ENCODE measurements at places on chromosomes 3 and 15.

DNA sequence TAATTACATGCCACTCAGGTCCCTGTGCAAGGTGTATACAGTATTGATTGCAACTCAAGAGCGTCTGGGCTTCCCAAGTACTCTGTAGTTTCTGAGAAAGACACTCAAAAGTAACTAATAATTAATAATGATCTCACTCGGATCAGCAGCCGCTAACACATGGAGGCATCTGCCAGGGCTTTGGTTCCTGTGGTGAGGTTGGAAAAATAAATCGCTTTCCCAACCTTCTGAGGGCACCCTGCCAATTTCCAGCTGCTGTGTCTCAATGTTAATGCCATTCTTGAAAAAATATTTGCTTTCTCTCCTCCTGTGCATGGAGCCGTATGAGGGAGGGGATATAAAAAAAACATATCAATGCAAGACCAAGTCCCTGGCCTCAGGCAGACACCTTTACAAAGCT lies 116.5 kb upstream of the SLC2A2 start:
- DNase-seq: no peak

GRCh38 chr3:123155471-123156011 lies 46.2 kb upstream of the SEC22A start:
- DNase-seq: no peak

- DNase-seq: no peak
These were observed 31.4 kb upstream of the FAN1 start for GRCh38 chr15:30872341-30872748.

GRCh38 chr3:46898321-46899150 lies 21.0 kb downstream of the PTH1R start:
- DNase-seq: no peak

DNA sequence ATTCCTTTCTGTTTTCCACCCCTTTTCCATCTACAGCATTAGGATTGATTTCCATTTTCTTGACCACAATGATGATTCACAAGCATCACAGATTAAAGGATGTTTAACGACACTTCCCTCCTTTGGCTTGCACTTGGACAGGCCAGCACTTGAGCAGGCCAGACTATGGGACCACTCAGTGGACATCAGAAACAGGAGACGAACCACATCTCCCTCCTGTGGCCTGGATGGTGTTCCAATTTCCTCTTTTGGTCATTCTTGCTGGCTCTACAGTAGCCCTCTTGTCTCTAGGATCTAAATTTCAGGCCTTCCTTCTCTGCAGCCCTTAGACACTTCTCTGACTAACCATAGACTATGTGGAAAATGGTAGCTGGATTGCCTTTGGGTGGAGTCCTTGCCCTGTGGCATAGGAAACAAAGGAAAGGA lies 78.8 kb upstream of the BOC start:
- no peak for DNase-seq

GRCh38 chr3:9153904-9154619 lies 95.4 kb downstream of the SRGAP3 start:
- DNase-seq: no peak

GRCh38 chr3:179196700-179197099 lies 48.5 kb downstream of the PIK3CA start:
- no peak for DNase-seq

GRCh38 chr15:91294795-91295194 lies 194.7 kb downstream of the SV2B start:
- DNase-seq: no peak

DNA sequence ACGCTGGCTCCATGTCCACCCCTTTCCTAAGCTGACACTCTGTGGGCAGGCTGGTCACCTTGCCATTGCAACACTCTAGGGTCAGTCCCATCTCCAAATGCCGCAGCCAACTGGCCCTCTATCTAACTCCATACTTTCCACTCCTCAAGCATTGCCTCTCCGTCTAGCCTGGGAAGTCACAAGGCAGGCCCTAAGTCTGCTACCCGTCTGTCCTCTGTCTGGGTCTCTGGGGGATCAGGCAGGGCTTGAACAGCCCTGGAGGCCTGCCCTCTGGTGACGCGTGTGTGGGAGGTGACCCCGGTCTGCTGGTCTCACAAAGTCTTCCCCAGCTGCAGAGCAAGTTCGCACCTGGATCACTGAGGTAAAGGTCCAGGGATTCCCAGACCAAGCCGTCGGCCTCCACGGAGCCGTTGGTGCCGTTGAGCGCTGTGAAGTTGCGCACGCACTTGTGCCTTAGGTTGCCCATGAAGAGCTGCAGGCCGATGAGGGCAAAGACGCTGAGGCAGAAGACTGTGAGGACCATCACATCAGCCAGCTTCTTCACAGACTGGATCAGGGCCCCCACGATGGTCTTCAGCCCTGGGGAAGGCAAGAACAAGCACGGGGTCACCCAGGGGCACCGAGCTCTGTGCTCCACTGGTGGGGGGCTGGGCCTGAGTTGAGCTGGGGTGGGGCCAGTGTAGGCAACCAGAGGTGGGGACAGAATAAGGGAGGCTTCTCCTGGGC lies 39.9 kb downstream of the SCN5A start:
- DNase-seq: no peak

DNA sequence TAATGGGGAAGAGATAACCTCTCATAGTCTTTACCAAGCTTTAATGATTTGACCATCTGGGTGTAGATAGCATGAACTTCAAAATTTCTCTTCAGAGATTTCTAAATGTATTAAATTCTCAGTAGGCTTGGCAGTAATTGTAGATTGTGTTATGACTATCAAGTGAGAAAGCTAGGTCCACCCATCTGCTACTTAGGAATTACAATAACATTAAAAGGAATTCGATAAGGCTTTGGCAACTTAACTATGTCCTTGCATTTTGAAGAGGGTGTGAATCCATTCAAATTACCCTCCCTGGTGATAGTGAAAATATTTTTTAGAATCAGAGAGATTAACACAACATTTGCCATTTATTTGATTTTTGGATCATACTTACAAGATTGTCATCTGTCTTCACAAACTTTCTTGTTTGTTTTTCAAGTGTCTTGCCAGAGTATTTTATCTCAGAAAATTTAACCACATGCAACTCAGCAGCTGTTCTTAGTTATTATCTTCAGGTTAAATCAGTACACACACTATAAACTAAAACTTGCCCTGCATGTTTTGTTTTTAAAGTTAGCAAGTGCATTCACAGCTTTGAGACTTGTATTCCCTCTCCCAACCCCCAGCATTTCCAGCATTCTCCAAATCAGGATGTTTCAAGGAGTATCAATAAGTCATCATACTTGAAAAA lies 69.6 kb upstream of the COL8A1 start:
- DNase-seq: no peak

DNA sequence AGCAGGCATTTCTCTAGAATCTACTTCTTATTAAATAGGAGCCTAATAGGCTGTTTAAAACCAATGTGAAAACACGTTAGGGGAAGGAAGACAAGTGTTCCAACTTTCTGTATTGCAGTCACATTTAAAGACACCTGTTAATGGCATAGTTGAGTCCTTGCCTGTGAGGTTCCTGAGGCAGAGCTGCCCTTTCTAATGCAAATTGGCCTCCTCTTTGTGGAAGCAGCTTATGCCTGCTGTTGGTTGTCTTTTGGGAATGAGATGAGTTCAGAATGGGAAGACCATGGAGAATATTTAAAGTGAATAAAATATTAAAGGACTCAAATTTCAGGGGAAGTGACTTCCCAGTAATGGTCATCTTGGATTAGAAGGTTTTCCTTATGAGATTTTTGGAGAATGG lies 51.2 kb downstream of the NEK11 start:
- DNase-seq: no peak

GRCh38 chr15:57146506-57147201 lies 228.2 kb downstream of the TCF12 start:
- no peak for DNase-seq

GRCh38 chr15:62248277-62248984 lies 83.3 kb upstream of the C2CD4B start:
- DNase-seq: no peak

DNA sequence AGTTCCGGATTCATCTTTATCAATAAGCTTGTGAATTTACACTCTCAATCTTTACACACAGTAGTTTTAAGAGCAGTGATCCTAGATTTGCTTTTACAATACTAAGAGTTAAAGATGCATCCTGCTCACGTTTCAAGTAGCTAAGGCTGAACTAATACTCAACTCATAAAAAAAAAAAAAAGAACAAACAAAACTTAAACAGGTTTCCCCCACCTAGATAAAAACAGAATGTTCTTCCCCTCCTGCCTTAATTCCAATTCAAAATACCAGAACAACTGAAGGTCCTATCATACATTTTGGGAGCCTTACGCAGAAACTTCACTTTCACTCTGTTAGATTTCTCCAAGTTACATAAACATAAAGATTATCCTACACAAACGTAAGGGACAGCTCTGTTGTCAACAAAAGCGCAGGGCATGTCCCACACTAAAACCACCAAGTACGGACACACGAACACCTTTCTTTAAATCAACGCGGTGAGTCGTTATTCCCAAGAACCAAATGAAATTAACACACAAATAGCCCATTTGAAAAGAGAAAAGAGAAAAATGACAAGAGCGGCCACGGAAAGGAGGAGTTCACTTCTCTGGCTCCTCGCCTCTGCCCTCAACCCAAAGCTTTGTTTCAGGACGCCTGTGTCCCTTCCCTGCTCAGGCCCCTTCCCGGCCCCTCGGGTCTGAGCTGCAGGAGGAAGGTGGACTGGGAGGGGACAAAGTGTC lies 941 bp downstream of the CBLB start:
- no peak for DNase-seq

DNA sequence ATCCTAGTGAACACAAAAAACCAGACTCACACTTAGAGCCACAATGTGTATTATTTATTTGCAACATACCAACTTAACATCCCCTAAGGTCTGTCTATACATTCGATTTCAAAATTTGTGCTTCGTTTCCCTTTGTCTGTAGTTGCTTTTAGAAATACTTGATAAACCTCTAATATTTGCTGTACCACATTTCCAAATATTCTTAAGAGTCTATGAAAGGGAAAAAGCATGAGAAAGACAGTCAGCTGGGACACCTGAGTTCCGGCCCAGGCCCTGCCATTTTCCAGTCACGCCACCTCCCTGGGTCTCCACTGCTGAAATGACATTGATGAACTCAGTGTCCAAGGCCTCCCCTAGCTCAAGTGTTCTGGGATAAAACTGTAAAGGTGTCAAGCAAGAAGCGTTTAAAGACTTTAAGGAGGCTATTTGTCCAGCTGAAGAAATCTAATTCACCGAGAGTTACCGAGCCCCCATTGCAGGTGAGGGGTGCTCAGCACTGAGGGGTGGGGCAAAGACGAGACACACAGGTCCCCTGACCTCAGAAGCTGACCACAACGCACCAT lies 26.6 kb downstream of the LRRC2 start:
- DNase-seq: no peak

Measured in activated CD8-positive, alpha-beta memory T cell treated with anti-CD3 and anti-CD28 coated beads for 1 hour (primary cell).